ENCODE measurements at places on chromosomes 6 and 20.

GRCh38 chr6:34235307-34236130, 1.2 kb upstream of the HMGA1 start:
- DNase-seq: no peak

DNA sequence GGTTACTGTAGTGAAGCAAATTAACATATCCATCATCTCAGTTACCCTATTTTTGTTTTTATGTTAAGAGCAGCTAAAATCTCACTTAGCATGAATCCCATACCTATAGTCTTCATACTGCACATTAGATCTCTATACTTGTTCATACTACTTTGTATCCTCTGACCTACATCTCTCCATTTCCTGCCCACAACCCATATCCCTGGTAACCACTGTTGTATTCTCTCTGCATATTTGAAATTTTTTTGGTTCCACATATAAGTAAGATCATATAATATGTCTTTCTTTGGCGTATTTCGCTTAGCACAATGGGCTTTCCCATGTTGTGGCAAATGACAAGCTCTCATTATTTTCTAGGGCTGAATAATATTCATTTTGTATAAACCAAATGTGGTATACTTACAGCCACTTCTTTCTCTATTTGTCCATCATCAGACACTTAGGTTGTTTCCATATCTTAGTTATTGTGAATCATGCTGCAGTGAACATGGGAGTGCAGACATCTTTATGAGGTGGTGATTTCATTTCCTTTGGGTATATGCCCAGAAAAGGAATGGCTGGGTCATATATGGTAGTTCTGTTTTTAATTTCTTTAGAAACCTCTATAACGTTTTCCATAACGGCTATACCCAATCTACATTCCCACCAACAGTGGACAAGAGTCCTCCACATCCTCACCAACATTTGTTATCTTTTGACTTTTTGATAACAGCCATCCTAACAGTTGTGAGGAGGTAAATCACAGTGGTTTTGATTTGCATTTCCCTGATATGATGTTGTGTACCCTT, 39.8 kb downstream of the BACH2 start:
- no peak for DNase-seq

DNA sequence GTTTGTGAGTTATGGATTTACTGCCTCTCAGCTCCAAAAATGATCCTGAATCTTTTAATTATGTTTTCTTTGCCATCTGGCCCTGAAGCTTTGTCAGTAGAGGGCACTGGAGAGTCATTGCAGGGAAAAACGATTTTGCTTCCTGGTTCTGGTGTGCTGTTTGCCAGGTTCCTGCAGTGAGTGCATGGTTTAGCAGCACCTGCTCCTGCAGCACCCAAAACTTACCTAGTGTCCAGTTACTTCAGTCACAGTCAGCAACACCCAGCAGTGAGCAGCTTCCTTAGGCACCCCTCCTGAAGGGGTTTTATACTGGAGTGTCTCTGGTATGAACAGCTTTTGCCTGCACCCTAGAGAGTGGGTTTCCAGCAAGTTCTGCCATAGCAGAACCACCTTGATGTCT, 6.0 kb upstream of the TRIM26 start:
- peak; percentile 65 for DNase-seq

DNA sequence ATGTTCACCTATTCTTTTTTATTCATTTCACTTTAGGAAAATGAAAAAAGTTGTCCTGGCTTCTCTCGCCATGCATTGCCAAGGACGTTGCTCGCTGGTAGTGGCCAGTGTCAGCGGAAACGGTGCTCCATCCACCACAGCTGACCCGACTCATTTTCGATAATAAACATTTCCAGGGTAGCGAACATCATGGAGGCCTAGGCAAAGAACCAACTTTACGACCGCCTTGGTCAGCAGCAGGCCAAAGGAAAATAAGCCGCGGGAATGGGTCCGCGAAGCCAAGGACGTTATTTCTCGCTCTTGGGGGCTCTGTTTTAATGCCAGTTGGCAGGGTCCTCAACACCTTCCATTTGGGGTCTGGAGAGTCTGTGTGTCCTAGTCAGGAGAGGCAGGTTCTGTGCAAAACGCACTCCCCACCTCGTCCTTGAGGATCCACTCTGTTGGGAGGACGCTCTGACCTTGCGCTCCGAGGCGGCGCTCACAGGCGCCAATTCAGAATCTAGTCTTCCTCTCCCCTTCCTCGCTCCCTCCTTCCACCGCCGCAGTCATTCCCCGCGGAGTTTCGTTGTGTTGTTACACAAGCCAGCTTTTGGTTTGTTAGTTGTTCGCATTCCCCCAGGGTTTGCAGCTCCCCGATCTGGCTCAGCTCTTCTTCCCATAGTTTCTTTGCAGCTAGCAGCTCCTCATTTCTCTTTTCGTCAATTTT, 4.1 kb upstream of the PAX1 start:
- no peak for DNase-seq

DNA sequence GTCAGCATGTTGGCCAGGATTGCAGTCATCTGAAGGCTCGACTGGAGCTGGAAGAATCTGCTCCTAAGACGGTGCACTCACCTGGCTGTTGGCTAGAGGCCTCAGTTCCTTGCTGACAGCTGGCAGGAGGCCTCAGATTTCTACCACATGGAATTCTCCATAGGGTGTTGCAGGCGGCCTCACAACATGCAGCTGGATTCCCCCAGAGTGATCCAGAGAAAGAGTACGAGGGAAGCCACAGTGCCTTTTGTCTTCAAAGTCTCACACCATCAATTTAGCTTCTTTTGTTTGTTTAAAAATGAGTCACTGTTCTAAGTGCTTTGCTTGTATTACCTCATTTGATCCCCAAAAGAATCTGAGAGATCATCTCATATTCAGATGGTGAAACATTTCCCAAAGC, 65.5 kb upstream of the FYN start:
- no peak for DNase-seq

DNA sequence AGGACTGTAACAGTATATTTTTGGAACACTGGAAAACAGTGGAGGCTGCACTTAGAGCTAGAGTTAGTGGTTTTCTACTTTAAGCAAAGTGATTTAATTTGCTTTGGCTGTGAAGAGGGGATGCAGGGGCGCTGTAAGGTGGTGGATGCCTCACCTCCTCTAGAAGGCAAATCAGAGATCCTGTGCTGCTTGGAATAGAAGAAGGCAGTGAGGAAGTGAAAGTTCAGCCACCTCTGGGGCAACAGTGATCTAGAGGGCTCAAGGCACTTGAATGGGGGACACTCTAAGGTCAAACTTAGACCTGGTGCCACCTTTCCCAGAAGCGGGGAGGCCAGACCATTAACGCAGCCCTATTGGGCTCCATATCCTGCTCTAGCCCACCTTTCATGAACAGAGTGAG, 19.0 kb upstream of the SNRPB2 start:
- no peak for DNase-seq

GRCh38 chr20:41222703-41223102, 85.4 kb downstream of the PLCG1 start:
- DNase-seq: no peak

DNA sequence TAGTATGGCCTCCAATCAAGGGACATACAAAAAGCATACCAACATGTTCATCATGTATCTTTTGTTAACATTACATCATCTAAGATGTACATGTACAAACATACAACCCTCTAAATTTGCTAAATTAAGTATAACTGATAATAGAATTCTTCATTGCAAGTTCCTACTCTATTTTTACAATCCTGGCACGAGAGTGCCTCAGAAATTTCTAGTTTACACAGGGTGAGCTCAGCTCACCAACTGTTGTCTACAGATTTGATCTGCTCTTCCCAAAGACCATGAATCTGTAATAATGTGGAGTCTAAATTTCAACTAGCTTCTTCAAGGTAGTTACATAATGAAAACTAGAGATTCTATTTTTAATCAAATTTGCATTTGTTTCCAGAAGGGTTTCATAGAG, 179.7 kb downstream of the HIVEP2 start:
- no peak for DNase-seq

DNA sequence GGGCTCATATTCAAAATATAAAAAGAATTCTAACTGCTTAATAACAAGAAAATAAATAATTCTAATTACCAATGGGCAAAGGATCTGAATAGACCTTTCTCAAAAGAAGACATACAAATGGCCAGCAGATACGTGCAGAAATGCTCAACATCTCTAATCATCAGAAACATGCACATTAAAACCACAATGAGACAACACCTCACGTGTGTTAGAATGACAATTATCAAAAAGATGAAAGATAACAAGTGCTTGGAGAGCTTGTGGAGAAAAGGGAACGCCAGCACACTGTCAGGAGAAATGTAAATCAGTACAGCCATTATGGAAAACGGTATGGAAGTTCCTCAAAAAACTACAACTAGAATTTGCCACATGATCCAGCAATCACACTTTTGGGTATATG, 53.6 kb downstream of the MBOAT1 start:
- DNase-seq: no peak

DNA sequence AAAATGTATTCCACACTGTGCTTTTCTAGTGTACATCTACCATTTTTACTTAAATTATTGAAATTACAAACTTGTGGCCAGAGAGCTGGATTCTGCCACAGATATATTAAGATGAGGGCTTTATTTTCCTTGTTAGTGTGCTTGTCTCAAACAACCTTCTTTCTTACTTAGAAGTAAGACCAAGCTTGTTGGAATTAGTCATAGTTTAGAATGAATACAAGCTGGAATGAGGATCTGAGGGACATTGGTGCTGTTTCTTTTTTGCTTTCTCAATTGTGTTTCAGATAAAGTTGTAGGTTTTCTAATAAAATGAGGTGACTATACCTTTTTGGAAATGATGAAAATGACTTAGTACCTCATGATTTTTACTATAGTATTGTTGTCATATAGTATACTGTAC, 40.3 kb downstream of the UBR2 start:
- no peak for DNase-seq

DNA sequence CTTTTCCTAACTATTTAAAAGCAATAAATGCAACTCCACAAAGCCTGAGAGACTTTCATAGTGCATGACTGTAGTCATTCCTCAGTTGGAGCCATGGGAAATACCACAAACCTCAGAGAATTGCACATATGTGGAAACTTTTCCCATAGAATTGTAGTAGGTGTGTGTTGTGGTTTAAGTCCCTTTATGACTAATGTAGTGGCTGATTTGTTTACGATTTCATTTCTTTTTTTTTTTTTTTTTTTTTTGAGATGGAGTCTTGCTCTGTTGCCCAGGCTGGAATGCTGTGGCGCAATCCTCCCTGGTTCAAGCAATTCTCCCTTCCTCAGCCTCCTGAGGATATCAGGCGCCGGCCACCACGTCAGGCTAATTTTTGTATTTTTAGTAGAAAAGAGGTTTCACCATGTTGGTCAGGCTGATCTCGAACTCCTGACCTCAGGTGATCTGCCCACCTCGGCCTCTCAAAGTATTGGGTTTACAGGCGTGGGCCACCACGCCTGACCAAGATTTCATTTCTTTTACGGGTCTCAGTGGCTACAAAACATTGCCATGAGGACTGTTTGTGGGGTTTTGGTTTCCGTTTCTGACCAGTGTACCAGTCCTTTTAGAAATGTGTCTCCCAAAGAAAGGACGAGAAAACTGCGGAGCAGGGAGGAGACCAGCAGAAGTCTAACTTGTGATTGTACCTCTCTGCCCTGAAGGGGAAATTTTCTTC, 212.1 kb upstream of the MARCKS start:
- DNase-seq: no peak

DNA sequence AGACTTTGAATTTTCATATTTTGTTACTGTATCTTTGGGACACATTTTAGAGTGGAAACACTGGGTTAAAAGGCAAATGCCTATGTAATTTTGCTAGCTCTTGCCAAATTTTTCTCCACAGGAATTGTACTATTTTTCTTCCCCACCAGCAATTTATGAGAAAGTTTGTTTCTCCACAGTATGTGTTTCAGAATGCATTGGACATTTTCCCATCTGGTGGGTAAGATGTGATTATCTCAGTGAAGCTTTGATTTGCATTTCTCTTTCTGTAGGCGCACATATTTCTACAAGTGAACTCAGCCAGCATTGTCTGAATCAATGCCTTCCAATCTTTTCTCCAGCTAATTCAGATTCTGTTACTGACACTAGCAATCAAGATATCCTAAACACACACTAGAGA, 157.8 kb downstream of the RCAN2 start:
- DNase-seq: no peak

- no peak for DNase-seq
These were observed 483.2 kb upstream of the NRSN1 start for GRCh38 chr6:23642849-23643248.

- peak; percentile 30 for DNase-seq
These were observed 697.6 kb downstream of the HACE1 start for GRCh38 chr6:104162036-104162669.

DNA sequence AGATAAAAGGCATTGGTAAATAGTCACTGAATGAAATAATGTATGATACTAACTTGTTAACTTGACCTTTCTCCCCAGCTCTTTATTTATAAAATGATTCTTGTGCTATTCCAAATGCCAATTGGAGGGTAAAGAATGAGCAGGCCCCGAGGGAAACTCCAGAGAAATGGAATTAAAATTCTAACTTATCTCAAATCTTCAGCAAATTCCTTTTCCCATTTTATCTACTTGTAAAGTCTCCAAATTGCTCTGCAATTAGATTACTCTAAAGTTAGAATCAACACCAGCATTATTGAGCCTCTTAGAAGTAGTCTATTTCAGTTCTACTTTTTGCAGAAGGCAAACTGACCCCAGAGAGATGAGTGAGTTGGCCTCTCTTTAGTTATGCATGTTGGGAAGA, 165.9 kb upstream of the PREP start:
- no peak for DNase-seq

- DNase-seq: no peak
These were observed 54.2 kb downstream of the KLHL31 start for GRCh38 chr6:53611342-53611741.

GRCh38 chr20:52965380-52965779, 6.8 kb upstream of the TSHZ2 start:
- DNase-seq: no peak

- no peak for DNase-seq
These were observed 96.0 kb upstream of the LOC128125822 start for GRCh38 chr6:63476302-63476701.

GRCh38 chr20:46230801-46231282, 77.5 kb downstream of the CDH22 start:
- DNase-seq: peak; percentile 74

DNA sequence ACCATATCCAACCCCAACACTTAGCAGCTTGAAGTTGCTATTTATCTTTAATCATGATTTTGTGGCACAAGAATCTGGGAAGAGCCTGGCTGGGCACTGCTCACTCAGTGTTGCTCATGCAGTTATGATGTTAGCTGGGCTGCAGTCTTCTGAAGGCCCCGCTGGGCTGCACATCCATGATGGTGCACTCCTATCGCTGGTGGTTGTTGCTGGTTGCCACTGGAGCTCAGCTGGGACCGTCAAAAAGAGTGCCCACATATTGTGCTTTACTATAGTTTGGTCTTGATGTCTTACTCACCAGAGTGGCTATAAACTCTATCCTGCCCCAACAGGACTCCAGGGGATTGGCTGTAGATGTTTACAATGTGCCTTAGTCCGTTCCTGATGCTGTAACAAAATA, 137.8 kb downstream of the PCSK2 start:
- DNase-seq: no peak

DNA sequence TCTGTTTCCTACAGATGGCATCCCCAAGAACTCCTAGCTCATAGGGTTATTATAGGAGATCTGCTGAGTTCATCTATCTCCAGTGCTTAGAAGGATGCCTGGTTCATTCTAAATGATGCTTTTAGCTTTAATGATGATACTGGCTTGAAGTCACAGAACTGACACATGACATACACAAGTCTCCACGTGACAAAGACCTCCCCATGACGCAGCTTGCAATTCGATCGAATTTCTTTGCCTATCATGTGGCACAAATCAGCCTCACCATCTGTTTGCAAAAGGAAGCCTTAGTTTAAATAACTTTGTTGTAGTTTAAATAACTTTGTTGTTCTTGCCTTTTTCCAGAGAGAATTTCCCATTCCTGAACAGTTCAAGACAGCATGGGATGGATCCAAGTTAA, 44.1 kb upstream of the FAM8A1 start:
- DNase-seq: no peak

- DNase-seq: no peak
These were observed 23.0 kb downstream of the NHLRC1 start for GRCh38 chr6:18099511-18099910.
